Mesendoderm (in vitro differentiated cells): ENCODE measurements at places on chromosomes 2 and 18.

DNA sequence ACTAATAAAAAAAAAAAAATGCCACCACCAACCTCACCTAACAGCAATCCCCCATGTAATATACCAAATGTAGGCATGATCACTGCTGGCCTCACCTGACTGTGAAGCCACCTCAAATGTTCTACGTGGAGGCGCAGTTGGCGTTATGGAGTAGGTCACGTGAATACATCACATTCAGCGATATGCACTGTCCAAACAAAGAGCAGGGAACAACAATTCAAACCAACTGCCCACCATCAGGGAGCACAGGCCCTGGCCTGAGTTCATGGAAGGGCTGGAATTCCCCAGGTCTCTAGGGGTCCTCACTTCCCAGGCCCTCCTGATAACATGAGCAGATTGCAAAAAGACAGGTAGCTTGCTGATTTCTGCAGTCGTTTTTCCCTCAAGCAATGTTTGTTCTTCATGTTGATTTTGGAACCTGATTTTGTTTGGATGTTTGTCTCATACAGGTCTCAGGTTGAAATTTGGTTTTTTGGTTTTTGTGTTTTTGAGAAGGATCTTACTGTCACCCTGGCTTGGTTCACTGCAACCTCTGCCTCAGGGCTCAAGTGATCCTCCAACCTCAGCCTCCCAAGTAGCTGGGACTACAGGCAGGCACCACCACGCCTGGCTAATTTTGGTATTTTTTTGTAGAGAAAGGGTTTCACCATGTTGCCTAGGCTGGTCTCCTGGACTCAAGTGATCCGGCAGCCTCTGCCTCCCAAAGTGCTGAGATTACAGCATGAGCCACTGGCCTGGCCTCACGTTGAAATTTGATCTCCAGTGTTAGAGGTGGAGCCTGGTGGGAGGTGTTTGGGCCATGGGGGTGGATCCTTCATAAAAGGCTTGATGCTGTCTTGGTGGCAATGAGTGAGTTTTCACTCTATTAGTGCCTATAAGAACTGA is 15.5 kb downstream of the TBC1D8 start:
- H3K4me3 ChIP-seq, result no peak overlapping the region
- H3K4me1 ChIP-seq, result no peaks in the 10 kb centered on the region
- no peaks in the 10 kb centered on the region for H3K27me3 ChIP-seq
- DNase-seq, result peak; percentile 59

DNA sequence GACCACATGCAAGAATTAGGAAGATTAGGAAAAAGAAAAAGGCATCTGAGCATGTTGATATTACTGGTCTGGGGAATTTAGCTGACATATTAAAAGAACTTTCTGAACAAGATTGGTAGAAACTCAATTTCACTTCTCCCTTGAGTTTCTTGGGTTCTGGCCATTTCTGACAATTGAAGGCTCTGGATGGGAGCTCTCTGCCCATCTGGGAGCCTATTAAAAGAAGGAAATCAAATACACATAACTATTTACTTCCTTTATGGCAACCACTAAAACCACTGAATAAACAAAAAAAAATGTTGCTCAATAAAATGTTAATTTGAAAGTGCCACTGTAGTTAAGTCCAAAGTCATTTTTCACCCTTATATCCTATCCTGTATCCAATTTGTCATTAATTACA is 216.8 kb upstream of the HNMT start:
- DNase-seq, result no peak
- peaks cover 6% of the 10 kb centered on the region for H3K4me1 ChIP-seq
- no peak overlapping the region for H3K4me3 ChIP-seq
- no peaks in the 10 kb centered on the region for H3K27me3 ChIP-seq
- H3K36me3 ChIP-seq, result no peaks in the 10 kb centered on the region

DNA sequence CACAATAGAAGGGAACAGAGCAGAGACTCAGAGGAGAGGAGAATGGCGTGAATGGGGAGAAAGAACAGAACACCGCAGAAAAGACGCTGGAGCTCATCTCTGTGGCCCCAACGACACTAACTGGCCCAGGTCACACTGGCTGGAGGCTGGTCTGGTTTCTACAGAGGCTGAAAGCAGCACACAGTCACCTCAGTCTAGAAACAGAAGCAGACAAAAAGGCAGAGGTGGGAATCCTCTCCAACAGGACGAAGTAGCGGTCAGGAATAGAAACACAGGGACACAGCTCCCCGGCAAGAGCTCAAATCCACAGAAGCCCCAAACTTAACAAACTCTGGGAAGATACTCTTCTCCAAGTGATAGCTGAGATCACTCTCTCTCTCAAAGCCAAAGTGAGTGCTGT is 9.2 kb downstream of the SLC66A2 start:
- no peaks in the 10 kb centered on the region for H3K36me3 ChIP-seq
- no peak overlapping the region for H3K4me3 ChIP-seq
- no peaks in the 10 kb centered on the region for H3K4me1 ChIP-seq
- no peak for DNase-seq

- no peaks in the 10 kb centered on the region for H3K36me3 ChIP-seq
- H3K27ac ChIP-seq, result no peak overlapping the region
- H3K27me3 ChIP-seq, result no peaks in the 10 kb centered on the region
- no peak overlapping the region for H3K4me3 ChIP-seq
- DNase-seq, result no peak
- H3K4me1 ChIP-seq, result peaks cover 5% of the 10 kb centered on the region
Measured at GRCh38 chr2:223097888-223098383, 45.9 kb downstream of the KCNE4 start.

DNA sequence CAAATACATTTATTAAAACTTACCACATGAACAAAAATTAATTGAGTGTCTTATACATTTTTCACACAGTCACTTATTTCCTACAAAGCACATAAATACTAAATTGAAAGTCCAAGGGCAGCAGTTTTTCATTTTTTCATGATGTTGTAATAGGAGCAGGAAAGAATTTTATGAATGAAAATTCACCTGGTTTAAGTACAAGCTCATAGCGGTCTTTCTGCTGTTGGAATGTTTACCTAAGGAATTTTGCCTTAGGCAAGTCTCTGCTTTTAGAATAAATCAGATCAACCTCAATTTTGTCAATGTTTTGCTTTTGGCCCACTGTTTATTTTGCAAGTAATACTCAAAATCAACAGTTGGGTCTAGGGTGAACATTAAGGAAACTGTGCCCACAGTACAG is 40.0 kb downstream of the ETAA1 start:
- no peak overlapping the region for H3K4me3 ChIP-seq
- no peak overlapping the region for H3K27ac ChIP-seq
- no peaks in the 10 kb centered on the region for H3K36me3 ChIP-seq
- DNase-seq, result peak; percentile 43
- H3K27me3 ChIP-seq, result no peaks in the 10 kb centered on the region

GRCh38 chr2:241776336-241777169 is at the start of gene GAL3ST2:
TSS of gene GAL3ST2 (plus strand) at chr2:241776822. CDS start at chr2:241776956, 134 bp downstream.
- peaks cover 4% of the 10 kb centered on the region for H3K4me1 ChIP-seq
- DNase-seq, result no peak
- no peak within 1 kb of the TSS for H3K27ac ChIP-seq
- H3K36me3 ChIP-seq, result no peaks in the 10 kb centered on the region

GRCh38 chr2:44840503-44840850 is 101.0 kb upstream of the SIX3 start:
- no peaks in the 10 kb centered on the region for H3K27me3 ChIP-seq
- H3K4me3 ChIP-seq, result no peak overlapping the region
- H3K36me3 ChIP-seq, result no peaks in the 10 kb centered on the region
- no peak overlapping the region for H3K27ac ChIP-seq
- no peaks in the 10 kb centered on the region for H3K4me1 ChIP-seq

DNA sequence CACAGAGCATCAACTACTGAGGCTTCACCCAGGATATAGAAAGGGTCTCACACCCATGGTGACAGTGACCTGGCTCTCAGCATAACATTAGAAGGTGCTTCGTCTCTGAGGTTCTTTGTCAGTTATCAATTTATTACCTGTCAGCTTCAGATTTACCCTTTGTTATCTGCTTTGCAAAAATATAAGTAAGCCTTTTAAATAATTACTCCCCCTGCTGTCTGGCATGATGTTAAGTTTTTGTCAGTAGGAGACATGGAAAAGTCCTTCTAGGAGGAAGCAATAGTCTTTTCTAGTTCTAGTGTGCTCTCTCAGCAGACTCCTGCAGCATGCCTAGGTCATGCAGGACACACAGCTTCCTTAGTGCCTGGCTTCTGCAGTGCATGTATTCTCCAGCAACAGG is 149.9 kb downstream of the RDH14 start:
- H3K4me1 ChIP-seq, result no peaks in the 10 kb centered on the region
- no peaks in the 10 kb centered on the region for H3K36me3 ChIP-seq
- H3K27me3 ChIP-seq, result no peaks in the 10 kb centered on the region
- H3K4me3 ChIP-seq, result no peak overlapping the region

DNA sequence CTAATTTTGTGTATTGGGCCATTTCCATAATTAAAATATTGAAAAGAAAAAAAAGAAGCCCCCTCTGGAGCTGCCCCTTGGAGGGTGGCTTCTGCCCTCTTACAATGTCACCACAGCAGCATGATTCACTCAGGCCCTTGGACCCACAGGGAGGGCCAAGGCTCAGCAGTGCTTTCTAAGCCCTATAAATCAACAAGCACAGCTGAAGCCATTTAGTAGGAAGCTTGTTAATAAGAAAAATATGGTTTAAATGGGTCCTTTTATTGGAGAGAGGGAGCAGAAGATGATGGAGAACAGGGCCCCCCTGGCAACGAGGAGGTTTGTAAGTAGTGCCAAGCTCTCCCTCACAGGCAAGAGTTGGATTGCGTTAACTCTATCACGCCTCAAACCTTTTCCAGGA is 107.6 kb upstream of the FZD7 start:
- no peak overlapping the region for H3K27ac ChIP-seq
- no peaks in the 10 kb centered on the region for H3K27me3 ChIP-seq
- H3K4me1 ChIP-seq, result peaks cover 39% of the 10 kb centered on the region
- no peak overlapping the region for H3K4me3 ChIP-seq

DNA sequence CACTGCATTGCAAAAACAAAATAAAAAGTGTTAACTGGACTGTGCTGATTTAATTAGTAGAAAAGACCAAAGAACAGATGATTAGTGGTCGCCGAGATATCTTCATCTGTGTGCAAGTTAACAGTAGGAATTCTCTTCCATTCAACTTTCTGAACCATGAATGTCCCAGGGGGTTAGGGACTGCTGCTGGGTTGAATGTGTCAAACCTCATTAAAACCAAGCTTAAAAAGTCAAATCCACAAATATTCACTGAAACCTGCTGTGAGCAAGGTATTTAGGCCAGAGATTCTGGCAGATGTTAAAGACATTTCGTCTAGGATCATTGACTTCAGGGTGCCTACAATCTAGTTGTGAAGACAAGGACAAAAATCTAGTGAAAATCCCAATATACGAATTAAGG is 58.7 kb downstream of the STPG4 start:
- H3K27me3 ChIP-seq, result no peaks in the 10 kb centered on the region
- H3K4me3 ChIP-seq, result no peak overlapping the region
- no peaks in the 10 kb centered on the region for H3K36me3 ChIP-seq
- no peaks in the 10 kb centered on the region for H3K4me1 ChIP-seq
